ENCODE measurements at places on chromosomes 5 and 9.

GRCh38 chr5:178439493-178440180 is 150.6 kb downstream of the COL23A1 start:
- DNase-seq = no peak

DNA sequence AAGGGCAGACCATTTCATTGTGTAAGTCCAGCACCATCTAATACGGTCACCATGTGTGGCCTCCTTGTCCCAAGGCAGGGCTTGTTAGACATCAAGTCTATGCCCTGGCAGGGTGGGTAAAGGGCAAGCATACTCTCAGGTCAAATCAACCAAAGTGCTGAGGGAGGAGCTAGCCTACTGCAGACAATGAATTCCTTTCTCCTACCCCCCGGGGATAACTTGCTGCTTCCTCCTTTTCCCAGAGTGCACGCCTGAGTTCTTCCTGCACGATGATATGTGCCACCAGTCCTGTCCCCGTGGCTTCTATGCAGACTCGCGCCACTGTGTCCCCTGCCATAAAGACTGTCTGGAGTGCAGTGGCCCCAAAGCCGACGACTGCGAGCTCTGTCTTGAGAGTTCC is 71.4 kb downstream of the RFK start:
- no peak for DNase-seq

DNA sequence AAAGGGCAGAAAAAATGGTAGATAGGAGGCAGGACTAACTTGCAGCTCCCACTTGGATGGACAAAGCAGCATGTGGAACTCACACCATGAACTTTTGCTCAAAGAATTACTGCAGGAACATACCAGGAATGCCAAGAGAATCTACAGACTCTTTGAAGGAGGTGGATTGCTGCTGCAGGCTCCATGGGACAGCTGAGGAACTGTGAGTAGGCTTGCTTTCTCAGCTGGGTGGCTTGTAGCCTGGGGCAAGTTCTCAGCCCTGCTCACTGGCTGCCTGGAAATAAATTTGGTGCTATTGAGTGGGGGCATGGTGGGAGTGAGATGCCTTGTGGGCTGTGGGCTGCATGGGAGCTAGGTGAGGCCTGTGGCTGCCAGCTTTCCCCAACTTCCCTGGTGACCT is 574.5 kb downstream of the PRELID2 start:
- DNase-seq = no peak

- no peak for DNase-seq
Measured at GRCh38 chr9:135262248-135262647, 174.8 kb downstream of the OLFM1 start.

GRCh38 chr5:108760512-108760911 is 12.8 kb downstream of the FER start:
- DNase-seq = no peak

DNA sequence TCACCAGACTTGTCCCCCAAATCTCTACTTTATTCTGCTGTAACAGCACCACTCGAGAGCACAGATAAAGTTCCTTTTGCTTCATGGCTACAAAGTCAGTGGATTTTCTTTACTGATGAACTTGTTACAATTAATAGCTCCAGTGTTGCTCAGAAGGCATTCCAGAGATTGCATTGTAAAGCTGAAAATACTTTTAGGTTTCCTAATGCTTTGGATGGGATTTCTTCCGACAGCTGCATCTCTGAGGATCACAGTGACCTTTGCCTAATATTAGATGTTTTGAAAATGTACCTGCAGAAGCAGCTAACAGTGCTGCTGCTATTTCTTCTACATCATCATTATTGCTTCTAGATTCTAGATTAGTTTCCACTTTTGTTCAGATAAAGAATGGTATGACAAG is 58.8 kb upstream of the TMEM171 start:
- no peak for DNase-seq

- DNase-seq = no peak
Measured at GRCh38 chr9:79196606-79197005, 375.2 kb upstream of the TLE4 start.

DNA sequence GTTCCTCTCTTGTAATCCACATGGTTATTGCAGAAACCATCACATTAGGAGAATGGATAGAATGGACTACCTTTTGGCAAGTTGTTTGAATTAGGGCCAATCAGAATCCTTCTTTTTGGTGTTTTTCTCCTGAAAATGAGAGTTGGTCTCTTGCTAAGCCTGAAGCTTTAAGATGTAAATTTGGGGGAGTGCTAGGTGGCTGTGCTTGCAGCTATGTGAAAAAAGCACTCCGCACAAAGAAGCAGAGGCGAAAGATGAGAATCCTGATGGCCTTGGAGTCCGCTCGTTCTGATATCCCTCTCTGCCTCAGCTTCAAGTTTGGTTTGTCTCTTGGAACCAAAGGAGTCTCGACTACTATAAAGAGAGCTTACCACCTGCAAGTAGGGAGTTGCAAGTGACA is 63.6 kb downstream of the INIP start:
- DNase-seq = no peak

GRCh38 chr5:115510145-115510645 is 34.4 kb downstream of the FEM1C start:
- no peak for DNase-seq

DNA sequence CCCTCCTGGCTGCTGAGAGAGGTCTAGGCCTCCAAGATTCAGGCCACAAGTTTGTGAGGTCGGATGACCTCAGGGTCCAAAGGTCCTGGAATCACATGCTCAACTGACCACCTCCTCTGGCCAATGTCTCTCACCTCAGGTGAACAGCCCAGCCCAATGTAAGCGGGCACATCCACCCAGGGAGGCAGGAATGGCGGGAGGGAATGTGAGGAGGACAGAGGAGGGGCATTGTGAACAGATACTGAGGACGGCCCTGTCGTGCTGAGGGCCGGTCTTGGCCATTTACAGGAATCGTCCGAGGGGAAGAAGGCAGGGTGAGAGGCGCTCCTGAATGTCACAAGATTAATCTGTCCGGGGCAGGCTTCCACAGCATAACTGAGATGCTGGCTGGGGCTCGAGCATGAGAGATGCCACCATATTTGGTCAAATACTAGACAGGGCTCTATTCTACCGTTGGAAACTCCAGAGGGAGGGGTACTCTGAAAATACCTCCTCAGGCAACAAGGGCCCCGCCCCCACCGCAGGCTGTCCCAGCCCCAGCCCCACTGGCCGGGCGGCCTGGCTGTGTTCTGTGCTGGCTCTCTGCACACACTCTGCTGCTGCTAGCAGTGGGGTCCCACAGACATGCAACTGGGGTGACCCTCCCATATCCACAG is 1.5 kb upstream of the IL17B start:
- no peak for DNase-seq

- DNase-seq = no peak
Measured at GRCh38 chr9:125829743-125830142, 82.6 kb downstream of the PBX3 start.

GRCh38 chr5:103951776-103952175 is 389.2 kb upstream of the NUDT12 start:
- DNase-seq = no peak

- no peak for DNase-seq
Measured at GRCh38 chr5:75108931-75109596, 56.7 kb upstream of the GCNT4 start.

DNA sequence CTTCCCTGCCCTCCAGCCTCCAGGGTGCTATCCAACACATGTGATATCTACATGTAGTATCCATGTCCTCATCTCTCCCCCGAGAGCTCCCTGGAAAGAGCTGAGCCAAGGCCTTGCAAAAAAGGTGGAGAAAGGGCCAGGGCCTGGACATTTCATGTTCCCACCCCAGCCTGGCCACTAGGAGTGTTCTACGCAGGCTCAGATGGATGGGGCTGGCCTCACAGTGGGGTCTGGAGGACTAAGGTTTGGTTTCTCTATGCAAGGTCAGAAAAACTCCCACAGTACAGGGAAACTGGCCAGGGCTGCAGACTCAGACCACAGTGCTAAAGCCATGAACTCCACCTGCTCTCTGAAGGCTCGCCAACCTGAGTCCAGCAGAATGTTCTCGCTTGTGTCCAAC is 1.5 kb upstream of the CSF2 start:
- DNase-seq = no peak

GRCh38 chr5:35242702-35243258 is 12.5 kb upstream of the PRLR start:
- no peak for DNase-seq

DNA sequence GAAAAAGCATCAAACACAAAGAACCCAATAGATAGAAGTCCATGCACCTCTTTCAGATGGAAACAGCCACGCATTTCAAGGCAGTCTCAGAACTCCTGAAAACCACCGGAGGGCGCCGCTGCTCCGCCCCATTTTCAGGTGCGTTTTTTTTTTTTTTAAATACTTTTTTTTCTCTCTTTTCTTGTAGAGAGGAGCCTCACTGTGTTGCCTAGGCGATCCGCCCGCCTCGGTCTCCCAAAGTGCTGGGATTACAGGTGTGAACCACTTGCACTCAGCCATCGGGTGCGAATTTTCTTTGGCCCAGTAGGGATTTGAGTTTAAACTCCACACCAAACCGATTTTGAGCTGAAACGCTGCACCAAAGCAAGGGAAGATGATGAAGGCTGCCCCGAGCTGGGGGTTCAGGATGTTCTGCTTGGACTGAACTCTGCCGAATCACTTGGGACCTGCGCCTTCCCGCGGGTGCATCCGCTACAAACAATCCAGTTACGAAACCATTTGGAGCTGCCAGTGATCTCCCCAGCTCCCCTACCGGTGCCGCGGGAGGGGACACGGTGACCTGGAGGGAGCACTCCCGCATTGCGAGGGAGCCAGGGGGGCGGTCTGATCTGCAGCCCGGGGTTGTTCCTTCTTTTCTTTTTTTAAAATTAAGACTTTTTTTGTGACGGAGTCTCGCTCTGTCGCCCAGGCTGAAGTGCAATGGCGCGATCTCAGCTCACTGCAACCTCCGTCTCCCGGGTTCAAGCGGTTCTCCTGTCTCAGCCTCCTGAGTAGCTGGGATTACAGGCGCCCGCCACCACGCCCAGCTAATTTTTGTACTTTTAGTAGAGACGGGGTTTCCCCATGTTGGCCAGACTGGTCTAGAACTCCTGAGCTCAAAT is 1.4 kb downstream of the PTGR1 start:
- DNase-seq = no peak

- DNase-seq = no peak
Measured at GRCh38 chr9:21710548-21711191, 91.8 kb upstream of the MTAP start.

- no peak for DNase-seq
Measured at GRCh38 chr9:120892748-120893610, 16.0 kb upstream of the PHF19 start.

DNA sequence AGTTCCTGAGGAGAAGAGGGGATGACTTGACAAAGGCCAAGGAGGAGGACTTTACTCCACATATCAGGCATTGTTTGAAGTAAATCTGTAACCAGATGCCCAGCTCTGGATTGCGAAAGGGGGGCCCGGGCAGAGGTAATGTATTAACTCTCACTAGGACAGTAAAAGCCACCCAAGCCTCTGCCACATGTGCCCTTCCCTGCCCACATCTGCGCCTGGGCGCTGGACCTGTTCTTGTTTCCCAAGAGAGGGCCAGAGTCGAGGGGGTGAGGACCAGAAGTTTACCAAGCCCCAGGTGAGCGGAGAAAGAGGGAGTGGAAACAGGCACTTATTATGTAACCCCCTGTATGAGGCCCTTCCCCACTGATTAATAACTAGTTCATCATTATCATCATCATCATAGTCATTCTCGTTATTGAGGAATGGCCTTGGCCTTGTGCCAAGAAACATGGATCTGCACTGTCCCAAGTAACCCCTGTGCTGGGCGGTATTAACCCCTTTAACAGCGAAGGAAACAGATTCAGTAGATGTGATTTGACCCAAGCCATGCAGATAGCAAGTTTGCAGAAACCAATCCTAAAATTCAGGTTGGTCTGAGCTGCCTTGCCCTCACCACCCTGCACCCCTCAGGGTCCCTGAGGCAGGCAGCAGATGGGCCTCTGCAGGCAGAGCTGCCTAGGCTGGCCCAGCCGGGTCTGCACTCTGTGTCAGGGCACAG is at the start of gene SLC23A1:
TSS of gene SLC23A1 (minus strand) at position 23 of the 718 bp plus-strand sequence. CDS start 44 bp downstream, outside the sequence.
- DNase-seq = no peak

- DNase-seq = no peak
Measured at GRCh38 chr9:135419106-135419505, 60.5 kb upstream of the PPP1R26 start.

DNA sequence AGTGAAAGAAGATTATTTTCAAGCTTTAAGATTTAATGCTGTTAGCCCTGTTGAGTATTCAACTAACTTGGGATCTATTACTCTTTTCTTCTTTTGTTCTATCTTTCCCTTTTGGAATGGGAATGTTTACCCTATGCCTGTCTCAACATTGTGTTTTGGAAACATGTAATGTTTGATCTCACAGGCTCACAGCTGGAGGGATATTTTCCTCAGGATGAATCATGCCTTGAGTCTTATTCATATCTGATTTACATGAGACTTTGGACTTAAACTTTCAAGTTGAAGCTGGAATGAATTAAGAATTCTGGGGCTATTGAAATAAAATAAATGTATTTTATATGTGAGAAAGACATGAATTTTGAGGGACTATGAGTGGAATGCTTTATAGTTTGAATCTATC is 607.8 kb upstream of the PTGER4 start:
- DNase-seq = no peak

DNA sequence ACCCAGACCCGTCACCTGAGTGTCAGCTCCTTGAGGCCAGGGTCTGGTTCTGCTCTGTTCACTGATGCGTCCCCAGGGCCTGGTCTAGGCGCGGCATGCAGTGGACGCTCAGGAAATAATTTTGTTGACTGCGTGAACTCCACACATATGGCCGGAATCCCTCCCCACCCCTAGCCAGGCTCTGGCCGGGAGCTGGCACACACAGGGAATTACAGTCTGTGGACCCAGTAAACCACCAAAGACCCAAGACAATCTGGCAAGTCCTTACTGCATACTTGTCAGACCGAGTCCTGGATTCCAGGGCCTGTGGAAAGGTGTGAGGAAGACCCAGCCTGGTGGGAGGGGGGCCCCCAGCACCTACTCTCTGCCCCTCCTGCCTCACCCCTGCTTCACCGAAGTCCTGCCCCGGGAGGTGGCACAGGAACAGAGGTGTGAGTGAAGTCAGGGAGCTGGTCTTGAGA is 113.0 kb upstream of the IER5L start:
- no peak for DNase-seq

- DNase-seq = no peak
Measured at GRCh38 chr9:113882181-113882580, 6.1 kb downstream of the ZNF618 start.

DNA sequence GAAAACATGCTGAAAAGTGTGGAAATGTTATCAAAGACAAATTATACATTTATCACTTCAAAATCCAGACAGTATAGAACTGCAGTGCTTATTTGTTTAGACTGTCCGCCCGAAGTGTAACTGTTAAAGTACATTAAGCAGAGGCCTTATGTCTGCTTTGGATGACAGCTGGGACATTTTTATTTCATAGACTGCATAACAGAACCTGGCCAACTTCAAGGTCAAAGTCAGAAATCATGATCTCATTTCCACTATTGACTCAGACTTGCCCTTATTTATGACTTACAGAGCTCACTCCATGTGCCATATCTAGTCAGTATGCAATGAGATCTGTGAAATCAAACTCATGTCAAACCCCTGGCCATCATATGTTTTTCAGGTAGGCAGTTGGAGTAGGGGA is 87.7 kb downstream of the RAB3C start:
- DNase-seq = no peak

GRCh38 chr9:135145312-135145711 is 57.8 kb downstream of the OLFM1 start:
- no peak for DNase-seq

All from stimulated activated CD8-positive, alpha-beta memory T cell treated with anti-CD3 and anti-CD28 coated beads, Interleukin-4, amount 100 ng/mL, for 4 hours (primary cell).